Aortic smooth muscle cell (primary cell): ENCODE measurements at places on chromosomes 16 and 17. TPM values are rescaled to one million over a fixed set of nuclear protein-coding genes. Genes with fewer than 3 reads are reported as not detected.

Gene MYO1D
- 114 and 239 TPM in 2 replicates for total RNA-seq

Gene FBXW10
- under 0.01 and 0.06 TPM in 2 replicates for total RNA-seq

Gene SLC4A1
- not detected in 2 replicates for total RNA-seq

Gene MT1M
- 1.1 and 2.0 TPM in 2 replicates for total RNA-seq

Gene TLCD1
- total RNA-seq, result 3.7 and 5.7 TPM in 2 replicates

Gene CCL4
- total RNA-seq, result not detected in 2 replicates

Gene TPSB2
- not detected in 2 replicates for total RNA-seq

Gene KRT28
- total RNA-seq, result not detected in 2 replicates

Gene TMEM114
- total RNA-seq, result not detected in 2 replicates

Gene KCTD11
- 5.8 and 5.9 TPM in 2 replicates for total RNA-seq

Gene ATF7IP2
- total RNA-seq, result 4.4 and 4.8 TPM in 2 replicates

Gene HOXB1
- not detected in 2 replicates for total RNA-seq

Gene SCNN1G
- not detected in 2 replicates for total RNA-seq

Gene KRT36
- total RNA-seq, result 0.13 TPM in 1 of 2 replicates, not detected in the other

Gene CHST4
- total RNA-seq, result not detected in 2 replicates

Gene KRTAP4-5
- total RNA-seq, result not detected in 2 replicates

Gene PARD6A
- total RNA-seq, result 2.5 and 3.4 TPM in 2 replicates

Gene KREMEN2
- total RNA-seq, result not detected in 2 replicates

Gene UMOD
- not detected in 2 replicates for total RNA-seq

Gene FOXL1
- 19.3 and 31.0 TPM in 2 replicates for total RNA-seq

Gene PLD6
- total RNA-seq, result 3.5 and 4.0 TPM in 2 replicates

Gene KRTAP1-5
- total RNA-seq, result not detected in 2 replicates

Gene ZNF75A
- total RNA-seq, result 20.5 and 25.7 TPM in 2 replicates

Gene HS3ST3A1
- total RNA-seq, result 0.53 and 1.5 TPM in 2 replicates

Gene HAS3
- 0.37 and 0.66 TPM in 2 replicates for total RNA-seq

Gene LPO
- total RNA-seq, result not detected in 2 replicates

Gene GRAPL
- 0.25 and 0.53 TPM in 2 replicates for total RNA-seq

Gene TSC2
- 44.3 and 53.0 TPM in 2 replicates for total RNA-seq

Gene CCDC154
- total RNA-seq, result 0.26 and 0.37 TPM in 2 replicates

Gene TRPV2
- total RNA-seq, result 34.3 and 40.8 TPM in 2 replicates

Gene MAF
- 13.5 and 25.9 TPM in 2 replicates for total RNA-seq

Gene CDRT15L2
- total RNA-seq, result not detected in 2 replicates

Gene SPECC1
- total RNA-seq, result 5.5 and 14.1 TPM in 2 replicates

Gene TPSG1
- not detected in 2 replicates for total RNA-seq

Gene C17orf78
- total RNA-seq, result not detected in 2 replicates

Gene ZSCAN10
- total RNA-seq, result not detected in 2 replicates

Gene CCT6B
- total RNA-seq, result 1.8 and 2.6 TPM in 2 replicates
